ENCODE measurements at places on chromosomes 2 and 18.
A peak's percentile ranks its signal among the peaks of the same experiment; 100 is the strongest.

GRCh38 chr2:150474326-150475074, 13.0 kb downstream of the RND3 start:
- no peak for DNase-seq

GRCh38 chr2:129467012-129467779, 512.3 kb upstream of the RAB6C start:
- DNase-seq, result no peak

- no peak for DNase-seq
Measured at GRCh38 chr2:46655551-46656436, 176.4 kb downstream of the TMEM247 start.

- no peak for DNase-seq
Measured at GRCh38 chr18:79598633-79599175, 80.9 kb upstream of the CTDP1 start.

DNA sequence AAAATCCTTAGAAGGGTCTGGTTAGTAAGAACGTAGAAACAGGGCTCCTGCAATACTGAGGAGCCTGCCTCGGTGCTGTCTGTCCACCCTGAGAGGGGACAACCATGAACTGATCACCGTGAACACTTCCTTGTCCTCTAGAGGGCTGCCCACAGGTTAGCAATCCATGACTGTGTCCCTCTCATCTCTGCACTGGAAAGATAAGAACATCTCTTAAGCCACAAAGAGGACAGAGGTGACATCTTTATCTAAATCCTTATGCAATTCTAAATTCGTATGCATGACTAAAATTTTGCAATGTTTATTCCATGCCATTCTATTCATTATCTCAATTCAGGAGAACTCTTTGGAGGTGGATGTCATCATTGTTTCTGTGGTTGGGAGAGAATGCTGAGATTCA, 12.8 kb downstream of the EFR3B start:
- DNase-seq, result no peak

DNA sequence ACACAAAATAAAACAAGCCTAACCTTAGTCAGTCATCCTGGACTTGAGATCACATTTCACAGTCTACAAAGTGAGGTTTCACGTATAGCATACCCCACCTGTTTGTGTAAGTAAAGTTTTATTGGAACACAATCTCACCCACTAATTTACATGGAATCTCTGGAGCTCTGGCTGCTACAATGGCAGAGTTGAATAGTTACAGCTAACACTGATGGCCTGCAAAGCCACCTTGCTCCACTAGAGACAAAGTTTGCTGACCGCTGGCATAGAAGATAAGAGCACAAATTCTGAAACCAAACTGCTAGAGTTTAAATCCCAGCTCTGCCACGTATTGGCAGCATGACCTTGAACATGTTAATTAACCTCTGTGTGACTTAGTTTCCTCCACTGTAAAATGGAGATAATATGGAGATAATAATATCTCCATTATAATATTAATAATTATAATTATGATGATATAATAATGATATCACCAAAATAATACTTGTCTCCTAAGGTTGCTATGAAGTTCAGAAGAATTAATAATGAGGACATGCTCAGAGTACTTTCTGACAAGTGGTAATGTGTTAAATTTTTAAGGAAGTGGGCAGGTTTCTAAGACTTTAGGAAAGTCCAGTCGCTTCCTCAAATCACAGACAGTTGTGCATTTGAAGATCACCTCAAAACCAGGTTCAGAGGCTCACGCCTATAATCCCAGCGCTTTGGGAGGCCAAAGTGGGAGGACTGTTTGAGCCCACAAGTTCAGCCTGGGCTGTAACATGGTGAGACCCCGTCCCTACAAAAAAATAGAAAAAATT, 204.6 kb downstream of the SH3RF3 start:
- DNase-seq, result no peak

DNA sequence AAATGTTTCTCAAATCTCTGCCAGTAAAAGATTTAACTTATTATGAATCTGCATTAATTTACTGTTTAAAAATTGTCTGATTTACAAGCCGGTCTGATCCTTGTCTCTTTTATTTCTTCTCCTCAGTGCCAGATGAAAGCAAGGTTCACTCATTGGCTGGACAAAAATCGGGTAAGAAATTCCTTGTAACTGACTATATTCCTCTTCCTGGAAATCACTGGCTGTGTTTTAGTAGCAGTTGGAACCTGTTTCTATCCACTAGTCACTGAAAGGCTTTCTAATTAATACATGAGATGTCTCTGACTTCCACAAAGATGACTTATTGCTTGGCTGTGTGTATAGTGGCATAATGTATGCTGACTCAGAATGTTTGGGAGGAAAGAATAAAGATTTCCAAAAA, 436.6 kb upstream of the NRP2 start:
- peak; percentile 22 for DNase-seq

DNA sequence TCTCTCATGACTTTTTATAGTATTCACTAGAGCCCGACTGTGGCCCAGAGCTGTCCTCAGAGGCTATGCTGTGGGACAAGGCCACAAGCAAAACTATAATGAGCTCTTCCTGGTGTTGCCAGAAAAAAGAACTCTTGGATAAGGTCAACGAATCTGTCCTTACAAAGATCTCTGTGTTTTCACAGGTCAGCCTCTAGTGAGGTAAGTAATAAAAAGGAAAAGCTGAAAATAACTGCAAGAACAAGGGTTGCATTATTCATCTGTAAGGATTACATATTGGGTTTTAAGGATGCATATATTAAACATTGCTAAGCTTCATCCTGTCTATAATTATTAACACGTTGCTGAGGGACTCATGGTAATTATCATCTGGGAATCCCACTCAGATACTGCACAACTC, 62.8 kb upstream of the ATL2 start:
- DNase-seq, result no peak

GRCh38 chr2:54598347-54599325, 124.8 kb upstream of the EML6 start:
- no peak for DNase-seq

DNA sequence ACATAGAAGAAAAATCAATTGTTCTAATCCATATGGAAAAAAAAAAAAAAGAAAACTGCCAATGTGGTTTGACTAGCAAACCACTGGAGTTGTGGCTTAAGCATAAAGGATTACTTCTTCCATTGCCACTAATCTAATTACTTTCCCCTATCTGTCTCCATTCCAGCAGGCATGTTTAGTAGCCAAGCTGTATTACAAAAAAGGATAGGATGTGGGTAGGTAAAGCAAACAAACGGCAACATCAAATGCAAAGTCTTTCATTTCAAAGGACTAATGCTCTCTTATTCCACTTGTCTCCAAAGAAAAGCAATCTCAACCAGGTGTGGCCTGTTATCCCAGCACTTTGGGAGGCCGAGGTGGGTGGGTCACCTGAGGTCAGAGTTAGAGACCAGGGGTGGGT, 36.5 kb downstream of the SLC8A1 start:
- no peak for DNase-seq

- no peak for DNase-seq
Measured at GRCh38 chr2:184197413-184197812, 400.9 kb upstream of the ZNF804A start.

DNA sequence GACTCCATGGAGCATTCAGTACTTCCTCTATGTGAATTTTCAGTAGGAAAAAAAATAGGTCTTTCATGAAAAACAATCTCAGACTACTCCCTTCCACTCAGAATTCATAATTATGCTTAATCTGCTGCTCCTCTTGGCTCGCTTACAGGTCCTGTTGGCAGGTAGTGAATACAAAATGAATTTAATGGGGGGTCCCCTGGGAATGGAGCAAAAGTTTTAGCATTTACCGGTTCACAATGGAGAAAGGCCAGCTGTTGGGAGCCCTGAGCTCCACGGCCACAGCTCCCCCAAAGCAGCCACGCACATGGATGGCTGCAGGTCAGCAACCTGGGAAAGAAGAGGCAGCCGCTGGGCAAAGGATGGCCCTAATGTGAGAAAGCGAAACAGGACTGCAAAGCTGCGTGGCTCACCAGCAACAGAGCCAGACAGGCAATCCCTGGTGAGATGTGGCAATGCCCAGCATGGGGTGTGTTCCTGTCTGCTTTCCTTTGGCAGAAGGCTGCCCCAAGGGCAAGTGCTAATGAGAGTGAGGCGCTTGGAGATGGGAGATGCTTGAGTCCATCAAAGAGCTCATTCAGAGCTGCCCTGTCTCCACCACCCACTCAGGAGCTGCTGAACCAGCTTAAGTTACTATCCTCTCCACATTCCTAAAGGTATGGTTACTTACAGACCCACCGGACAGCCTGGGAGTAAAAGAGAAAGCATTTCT, 447.4 kb downstream of the EPHA4 start:
- no peak for DNase-seq

DNA sequence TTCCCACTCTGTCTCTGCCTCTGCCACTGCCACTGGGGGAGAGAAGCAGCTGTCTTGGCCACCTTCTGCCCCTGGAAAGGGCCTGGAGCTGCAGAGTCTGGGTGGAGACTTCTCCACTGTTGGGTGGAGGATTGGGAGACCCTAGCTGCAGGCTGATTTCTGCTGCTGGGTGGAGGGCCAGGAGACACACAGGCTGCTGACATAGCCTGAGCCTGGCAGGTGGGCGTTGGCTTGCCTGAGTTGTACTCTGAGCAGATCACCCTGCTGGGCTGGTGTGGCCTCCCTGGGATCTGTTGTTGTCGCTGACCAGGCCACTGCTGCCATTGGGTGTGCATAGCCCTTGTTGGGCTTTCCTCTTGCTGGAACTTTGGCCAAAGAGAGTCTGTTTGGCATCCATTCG, 64.3 kb downstream of the ARHGEF4 start:
- DNase-seq, result no peak

DNA sequence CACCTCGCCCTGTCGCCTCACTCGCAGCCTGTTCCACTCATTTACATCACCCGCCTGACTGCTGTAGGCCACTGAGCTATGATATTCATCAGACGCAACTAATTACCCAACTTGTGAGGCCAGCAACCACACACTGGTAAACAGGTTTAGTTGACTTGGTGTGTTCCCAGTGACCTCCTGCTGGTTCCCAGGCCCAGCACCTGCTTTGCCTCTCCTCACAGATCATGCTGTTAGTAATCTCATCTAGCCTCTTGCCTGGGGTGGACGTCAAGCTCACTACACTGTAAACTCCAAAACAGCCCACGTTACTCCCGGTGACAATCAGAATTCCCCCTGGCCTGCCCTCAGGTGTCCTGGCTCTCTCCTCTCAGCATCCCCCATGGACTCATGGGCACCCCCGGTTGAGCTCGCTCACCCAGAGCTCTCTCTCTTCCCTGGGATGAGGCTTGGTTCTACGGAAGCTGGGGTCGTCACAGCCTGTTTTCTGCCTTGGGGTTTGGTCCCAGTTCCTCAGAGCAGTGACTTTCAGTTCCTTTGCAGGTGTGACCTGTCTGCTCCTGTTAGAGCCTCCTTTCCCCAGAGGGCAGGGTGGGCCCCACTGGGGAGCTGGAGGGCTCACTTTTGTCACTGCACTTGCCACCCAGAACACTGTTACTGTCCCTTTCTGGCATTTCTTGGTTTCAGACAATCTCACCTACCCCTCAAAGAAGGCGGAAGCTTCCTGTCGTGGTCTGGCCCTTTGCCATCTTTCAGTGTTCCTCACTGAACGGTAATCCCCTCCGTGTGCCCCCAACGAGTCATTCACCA, 40.3 kb downstream of the INPP5D start:
- DNase-seq, result no peak

DNA sequence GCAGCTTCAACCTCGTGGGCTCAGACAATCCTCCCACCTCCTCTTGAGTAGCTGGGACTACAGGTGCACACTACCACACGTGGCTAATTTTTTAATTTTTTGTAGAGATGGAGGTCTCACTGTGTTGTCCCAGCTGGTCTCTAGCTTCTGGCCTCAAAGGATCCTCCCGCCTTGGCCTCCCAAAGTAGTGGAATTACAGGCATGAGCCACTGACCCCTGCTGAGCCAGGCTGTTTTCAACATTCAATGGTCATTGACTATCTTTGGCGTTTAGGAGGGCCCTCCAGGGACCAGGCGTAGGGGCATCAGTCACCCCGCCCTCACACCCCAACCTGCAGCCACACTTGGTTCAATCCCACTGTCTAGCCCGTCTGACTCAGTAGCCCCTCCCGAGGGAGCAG, 5.2 kb downstream of the MZT2B start:
- no peak for DNase-seq

- no peak for DNase-seq
Measured at GRCh38 chr2:88066543-88066942, 1.1 kb upstream of the SMYD1 start.

GRCh38 chr2:229629039-229629438, 85.3 kb downstream of the DNER start:
- DNase-seq, result no peak

DNA sequence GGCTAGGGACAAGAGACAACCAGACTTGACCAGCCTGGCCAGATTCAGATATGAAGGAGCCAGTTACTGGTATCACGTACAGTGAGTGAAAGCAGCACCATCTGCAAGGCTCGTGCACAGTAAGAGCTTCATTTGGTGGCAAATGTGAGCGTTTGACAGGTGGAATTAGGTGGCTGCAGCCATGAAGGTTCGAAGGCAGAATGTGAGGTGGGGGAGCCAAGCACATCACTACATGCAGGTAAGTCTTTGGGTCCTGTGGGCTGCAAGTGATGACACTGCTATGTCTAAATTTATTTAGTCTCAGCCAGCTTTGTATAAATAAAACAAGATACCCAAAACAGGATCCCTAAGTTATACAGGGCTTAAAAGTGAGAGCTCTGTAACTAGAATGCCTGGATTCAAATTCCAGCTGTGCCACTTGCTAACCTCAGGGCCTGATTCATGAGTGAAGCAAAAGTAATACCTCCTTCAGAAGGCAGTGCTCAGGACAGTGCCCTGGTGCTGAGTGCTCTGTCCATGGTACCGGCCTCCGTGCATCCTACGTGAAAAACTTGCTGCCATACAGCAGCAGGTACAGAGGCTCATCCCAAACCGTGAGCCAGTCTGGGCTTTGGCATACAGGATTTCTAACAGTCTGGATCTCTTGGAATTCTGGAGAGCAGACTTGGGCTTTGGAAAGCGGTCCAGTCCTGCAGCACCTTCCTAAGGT, 18.6 kb downstream of the DDX18 start:
- no peak for DNase-seq

DNA sequence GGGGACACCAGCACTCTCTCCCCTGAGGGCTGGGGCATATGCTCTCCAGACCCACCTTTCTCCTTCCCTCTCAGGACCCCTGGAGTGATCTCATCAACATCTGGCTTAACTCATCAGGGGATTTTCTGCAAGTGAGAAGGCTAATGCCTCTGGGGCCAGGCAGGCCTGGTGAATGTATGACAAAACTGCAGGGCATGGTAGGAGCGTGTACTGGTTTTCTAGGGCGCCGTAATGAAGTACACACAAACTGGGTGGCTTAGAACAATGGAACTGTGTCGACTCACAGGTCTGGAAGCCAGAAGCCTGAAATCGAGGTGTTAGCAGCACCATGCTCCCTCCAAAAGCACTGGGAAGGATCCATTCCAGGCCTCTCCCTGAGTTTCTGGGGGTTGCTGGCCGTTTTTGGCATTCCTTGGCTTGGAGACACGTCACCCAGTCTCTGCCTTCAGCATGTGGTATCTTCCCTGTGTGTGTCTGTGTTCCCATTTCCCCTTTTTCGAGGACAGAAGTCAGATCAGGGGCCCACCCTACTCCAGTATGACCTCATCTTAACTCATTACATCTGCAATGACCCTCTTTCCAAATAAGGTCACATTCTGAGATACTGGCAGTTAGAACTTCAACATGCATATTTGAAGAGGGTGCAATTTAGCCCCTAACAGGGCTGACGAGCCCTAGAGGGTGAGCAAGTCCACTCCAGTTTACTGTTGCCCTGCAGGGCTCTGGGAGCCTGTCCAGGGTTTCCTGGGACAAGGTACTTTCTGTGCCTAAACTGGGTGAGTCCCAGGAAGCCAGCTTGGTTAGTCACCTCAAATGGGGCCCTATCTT, 45.5 kb upstream of the CAB39 start:
- DNase-seq, result no peak

GRCh38 chr2:218981390-218981880, 3.5 kb downstream of the FEV start:
- no peak for DNase-seq
